ENCODE measurements at places on chromosomes 2 and 18. TPM values are rescaled to one million over a fixed set of nuclear protein-coding genes. Genes with fewer than 3 reads are reported as not detected.
A peak's percentile ranks its signal among the peaks of the same experiment; 100 is the strongest.

DNA sequence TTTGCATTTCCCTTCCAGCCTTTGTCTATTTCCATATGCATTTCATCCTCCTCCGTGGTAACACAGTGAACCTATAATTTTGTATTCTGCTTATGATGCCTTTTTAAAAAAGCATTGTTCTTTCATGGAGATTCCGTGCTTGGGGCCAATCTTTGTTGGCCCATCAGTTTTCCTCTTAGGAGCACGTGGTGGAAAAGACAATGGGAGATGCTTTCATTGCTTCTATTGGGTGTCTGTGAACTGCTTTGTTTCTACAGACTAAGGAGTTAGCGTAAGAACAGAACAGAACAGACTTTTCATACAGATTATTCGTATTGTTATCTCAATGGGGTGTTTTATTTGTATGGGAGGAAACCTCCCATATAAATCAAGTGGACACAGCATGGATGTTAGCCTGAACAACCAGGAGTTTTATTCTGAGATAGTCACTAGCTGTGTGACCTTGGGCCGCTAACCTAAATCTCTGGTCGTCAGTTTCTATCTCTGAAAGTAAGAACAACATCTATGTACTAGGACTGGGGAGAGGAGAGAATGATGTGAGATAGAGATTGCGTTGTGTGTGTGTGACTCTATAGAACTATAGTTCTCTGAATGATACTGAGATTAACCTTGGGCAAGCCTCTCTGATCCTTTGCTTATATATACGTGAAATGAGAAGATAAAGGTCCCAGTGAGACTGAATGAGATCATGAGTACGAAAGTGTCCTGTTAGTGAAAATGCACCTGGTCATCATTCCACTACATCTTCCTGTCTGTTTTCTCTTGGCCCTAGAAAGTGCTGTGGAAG, 22.9 kb upstream of the YWHAQ start:
- H3K27me3 ChIP-seq, result no peaks in the 10 kb centered on the region
- H3K36me3 ChIP-seq, result peaks cover 16% of the 10 kb centered on the region
- H3K4me1 ChIP-seq, result peaks cover 70% of the 10 kb centered on the region
- H3K4me3 ChIP-seq, result no peak overlapping the region
- peak overlapping the region; percentile 96 for H3K27ac ChIP-seq
- DNase-seq, result no peak

DNA sequence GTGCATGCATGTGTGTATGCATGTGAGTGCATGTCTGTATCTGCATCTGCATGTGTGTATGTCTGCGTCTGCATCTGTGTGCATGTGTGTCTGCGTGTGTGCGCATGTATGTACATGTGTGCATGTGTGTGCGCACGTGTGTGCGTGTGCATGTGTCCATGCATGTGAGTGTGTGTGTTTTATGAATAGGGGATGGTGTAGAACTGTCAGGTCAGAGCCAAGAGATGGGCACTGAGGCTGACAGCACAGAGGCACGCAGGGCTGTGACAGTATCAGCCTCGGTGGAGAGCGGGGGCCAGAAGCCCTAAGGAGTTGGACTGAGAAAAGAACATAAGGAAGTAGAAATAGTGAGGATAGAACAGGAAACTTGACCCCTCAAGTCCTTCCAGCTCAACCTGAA, 494.0 kb upstream of the MYT1L start:
- H3K4me3 ChIP-seq, result no peak overlapping the region
- peaks cover 3% of the 10 kb centered on the region for H3K27me3 ChIP-seq
- DNase-seq, result no peak
- no peaks in the 10 kb centered on the region for H3K4me1 ChIP-seq

ATP6V1B1 gene
- total RNA-seq, result not detected

- no peak for DNase-seq
- H3K27ac ChIP-seq, result no peak overlapping the region
- no peaks in the 10 kb centered on the region for H3K4me1 ChIP-seq
- H3K4me3 ChIP-seq, result no peak overlapping the region
- no peaks in the 10 kb centered on the region for H3K27me3 ChIP-seq
Measured at GRCh38 chr2:121231385-121232000, 53.5 kb downstream of the TFCP2L1 start.

GRCh38 chr18:45430041-45430440, 185.2 kb upstream of the SLC14A2 start:
- peaks cover 2% of the 10 kb centered on the region for H3K27me3 ChIP-seq
- H3K4me3 ChIP-seq, result no peak overlapping the region
- H3K36me3 ChIP-seq, result no peaks in the 10 kb centered on the region
- DNase-seq, result no peak
- H3K27ac ChIP-seq, result no peak overlapping the region
- no peaks in the 10 kb centered on the region for H3K4me1 ChIP-seq

DNA sequence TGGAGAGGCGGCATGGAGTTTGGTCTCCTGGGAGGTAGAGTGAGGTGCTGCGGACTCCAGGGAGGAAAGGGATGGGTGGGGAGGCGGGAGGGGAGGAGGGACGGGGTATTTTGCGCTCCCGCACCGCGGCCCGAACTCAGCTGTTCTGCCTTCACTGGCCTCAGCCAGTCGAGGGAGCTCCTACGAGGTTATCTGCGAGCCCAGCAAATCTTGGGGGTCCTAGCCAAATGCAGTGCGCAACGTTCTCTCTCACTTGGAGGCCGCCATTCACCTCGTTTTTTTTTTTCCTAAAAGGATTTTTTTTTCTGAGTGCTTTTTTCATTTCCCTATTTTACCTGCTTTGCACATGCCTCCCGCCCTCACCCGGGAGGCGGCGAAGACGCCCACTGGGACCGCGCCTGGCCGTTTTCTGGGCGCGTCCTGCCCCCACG, 877 bp upstream of the BCL2L11 start:
- H3K27me3 ChIP-seq, result peaks cover 55% of the 10 kb centered on the region
- H3K36me3 ChIP-seq, result peaks cover 16% of the 10 kb centered on the region
- H3K4me3 ChIP-seq, result peak overlapping the region; percentile 71
- DNase-seq, result no peak

Data from activated CD4-positive, alpha-beta memory T cell treated with anti-CD3 and anti-CD28 coated beads, Interleukin-2, amount 10 ng/mL, durations not matched to agents 7 days and 5 days (primary cell).